ENCODE measurements at places on chromosomes 3 and 15.

DNA sequence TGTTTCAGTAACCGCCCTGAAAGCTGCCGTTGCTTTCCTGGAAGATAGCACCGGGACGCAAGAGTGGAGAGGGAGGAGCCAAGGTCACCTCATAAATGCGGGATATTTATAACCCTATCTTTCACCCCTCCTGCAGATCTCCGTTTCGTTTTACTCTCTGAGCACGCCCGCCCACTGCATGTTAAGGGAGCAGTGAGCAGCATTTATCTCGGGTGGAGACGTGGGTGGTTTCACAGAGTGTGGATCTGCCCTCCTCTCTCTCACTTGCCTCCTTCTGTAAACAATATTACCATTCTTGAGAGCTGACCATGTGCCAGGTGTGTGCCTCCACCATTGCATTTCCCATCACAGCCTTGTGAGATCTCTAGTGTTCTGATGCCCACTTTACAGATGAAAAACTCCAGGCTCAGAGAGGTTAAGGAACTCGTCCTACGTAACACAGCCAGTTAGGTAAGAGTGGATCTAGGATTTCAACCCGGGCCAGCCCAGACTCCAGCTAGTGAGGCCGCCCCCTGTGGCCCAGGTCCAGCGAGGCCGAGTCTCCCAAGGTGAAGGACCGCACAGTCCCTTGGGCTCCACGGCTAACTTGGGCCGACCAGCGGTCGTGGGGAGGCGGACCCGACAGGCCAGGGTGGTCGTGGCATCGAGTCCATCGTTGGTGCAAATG lies 16.9 kb upstream of the SEMA4B start:
- DNase-seq = no peak

DNA sequence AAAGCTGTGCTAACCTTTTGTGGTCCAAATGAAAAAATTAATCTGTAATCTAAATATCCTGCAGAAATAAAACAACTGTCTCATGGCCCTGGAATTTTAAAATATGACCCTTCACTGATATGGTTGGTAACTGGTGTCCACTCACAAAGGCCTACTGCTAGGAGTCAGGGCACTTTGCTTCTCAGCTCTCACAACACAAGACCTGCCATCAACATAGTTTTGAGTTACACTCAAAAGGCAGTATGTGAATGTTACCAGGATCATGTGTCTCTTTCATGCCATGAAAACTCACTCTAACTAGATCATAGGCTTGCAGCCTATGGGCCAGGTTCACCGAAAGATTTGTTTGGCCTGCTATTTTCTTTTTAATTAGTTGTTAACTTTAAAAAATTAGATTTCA lies 10.0 kb upstream of the MLF1 start:
- DNase-seq = no peak

DNA sequence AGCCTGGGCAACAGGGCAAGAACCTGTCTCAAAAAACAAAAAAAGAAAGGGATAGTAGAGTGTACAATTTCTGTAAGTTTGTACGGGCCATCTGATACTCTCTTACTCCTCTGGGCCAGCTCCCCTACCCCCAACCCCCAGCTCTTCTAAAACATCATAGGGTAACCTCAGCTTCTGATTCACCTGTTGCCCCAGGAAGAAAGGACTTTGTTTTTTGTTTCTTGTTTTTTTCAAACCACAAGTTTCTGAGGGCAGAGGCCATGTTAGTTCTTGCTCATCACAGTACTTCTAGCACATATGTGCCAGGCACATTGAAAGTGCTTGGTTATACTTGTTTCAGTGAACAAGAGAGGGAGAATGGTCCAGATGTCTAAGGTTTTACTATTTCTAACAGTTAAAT lies 20.2 kb downstream of the ATOSA start:
- no peak for DNase-seq

DNA sequence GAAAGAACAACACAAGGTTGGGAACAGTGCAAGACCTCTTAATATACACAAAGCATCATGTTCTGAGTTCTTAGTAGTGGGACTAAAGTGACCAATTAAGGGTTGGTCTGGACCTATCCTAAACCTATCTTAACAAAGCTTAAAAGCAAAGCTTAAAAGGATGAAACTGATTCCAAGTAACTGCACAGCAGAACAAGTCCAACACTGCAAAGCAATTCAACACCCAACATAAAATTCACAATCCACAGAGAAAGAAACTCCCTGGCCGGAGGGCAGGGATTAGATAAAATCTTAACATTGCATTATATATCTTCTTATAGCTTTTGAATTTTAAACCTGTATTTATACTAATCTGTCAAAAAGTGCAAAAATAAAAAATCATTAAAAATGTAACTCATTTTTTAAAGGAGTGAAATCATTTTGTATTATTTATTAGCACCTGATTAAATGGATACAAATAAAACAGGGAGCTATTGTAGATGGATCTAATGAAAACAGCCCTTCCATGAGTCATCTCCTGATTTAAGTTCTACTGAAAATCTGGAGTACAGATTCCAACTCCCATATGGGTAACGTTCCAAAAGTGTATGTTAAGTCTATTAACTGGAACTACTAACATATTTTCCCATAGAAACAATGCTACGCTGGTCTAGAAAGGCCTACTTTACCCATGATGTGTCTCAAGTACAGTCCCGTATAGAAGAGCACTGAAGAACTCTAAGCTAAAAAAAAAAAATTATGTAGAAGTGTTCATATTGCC lies 34.9 kb downstream of the PIK3R4 start:
- DNase-seq = no peak

GRCh38 chr3:188319569-188319968 lies 165.6 kb downstream of the LPP start:
- no peak for DNase-seq

DNA sequence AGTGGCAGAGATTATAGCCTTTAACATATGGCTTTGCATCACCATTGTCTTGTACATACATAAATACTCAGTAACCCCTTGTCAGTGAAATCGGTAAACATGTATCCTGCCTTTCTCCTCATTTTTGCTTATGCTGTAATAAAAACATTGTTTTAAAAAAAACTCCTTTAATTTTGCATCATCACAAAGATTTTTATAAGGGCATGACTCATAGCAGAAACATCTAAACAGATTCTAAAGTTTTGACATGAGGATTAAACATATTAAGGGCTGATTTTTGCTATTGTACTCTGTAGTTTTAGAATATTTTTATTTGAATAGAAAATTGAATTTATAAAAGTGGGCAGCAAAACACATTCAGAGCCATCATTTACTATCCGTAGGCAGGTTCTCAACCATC lies 275.9 kb downstream of the ZIC4 start:
- DNase-seq = no peak
